ENCODE measurements at places on chromosomes 4 and X.

DNA sequence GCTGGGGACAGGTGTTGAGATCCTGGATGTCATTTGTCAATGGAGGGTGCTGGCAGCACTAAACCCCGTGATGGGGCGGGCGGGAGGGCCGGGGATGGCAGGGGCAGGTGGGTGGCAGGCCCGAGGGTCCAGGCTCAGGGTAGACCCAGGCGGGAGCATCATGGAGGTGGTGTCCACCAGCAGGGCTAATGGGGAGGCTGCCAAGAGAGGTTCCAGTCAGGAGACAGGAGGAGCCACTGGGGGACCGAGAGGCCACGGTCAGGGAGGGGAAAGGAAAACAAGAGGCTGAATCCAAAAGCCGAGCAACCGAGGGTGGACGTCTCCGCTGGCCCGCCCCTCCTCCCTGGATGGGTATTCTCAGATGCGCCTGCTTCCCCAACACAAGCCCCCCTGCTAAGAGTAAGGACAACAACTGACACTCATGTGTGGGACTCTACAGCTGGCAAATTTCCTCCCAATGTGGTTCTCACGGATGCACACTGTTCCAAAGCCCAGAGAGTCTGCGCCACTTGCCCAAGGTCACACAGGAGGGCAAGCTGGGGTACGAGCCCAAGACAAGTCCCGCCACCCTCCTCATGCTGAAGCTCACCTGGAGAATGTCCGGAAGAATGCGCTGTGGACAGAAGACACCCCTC lies 132.0 kb downstream of the CPZ start:
- H3K27ac ChIP-seq = no peak overlapping the region
- H3K27me3 ChIP-seq = no peaks in the 10 kb centered on the region
- no peaks in the 10 kb centered on the region for H3K4me1 ChIP-seq
- no peak overlapping the region for H3K4me3 ChIP-seq

DNA sequence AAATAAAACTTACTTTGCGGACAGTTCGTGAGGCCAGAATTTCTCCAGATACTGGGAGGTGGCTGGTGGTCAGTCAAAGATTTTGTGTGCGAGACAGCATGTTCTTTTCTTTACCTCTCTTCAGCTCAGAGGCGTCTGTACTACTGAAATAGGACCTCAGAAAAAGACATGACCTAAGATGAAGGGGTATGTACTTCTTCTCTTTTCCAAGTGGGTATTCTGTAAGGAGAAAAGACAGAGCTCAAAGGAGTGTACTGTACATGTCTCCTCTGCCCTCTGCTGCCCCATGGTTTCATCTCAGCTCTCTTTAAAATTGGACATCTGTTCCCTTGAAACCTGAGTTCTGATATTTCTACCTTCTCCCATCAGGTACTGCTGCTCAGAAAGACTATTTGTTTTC lies 38.1 kb downstream of the SEPTIN11 start:
- H3K4me3 ChIP-seq = no peak overlapping the region
- H3K4me1 ChIP-seq = peaks cover 76% of the 10 kb centered on the region
- H3K27ac ChIP-seq = no peak overlapping the region
- DNase-seq = no peak

- no peak overlapping the region for H3K4me3 ChIP-seq
- no peaks in the 10 kb centered on the region for H3K36me3 ChIP-seq
- no peak overlapping the region for H3K27ac ChIP-seq
- no peak for DNase-seq
- H3K4me1 ChIP-seq = peaks cover 7% of the 10 kb centered on the region
Observed at GRCh38 chrX:19347916-19348315, 4.2 kb downstream of the PDHA1 start.

GRCh38 chr4:156942991-156943390 lies 28.6 kb downstream of the PDGFC start:
- no peak overlapping the region for H3K4me3 ChIP-seq
- H3K27me3 ChIP-seq = no peaks in the 10 kb centered on the region
- H3K4me1 ChIP-seq = no peaks in the 10 kb centered on the region
- DNase-seq = no peak
- no peaks in the 10 kb centered on the region for H3K36me3 ChIP-seq

- H3K27ac ChIP-seq = peak overlapping the region; percentile 82
- H3K36me3 ChIP-seq = no peaks in the 10 kb centered on the region
- H3K4me1 ChIP-seq = peaks cover 32% of the 10 kb centered on the region
- DNase-seq = no peak
Observed at GRCh38 chr4:143183513-143184216, 1.1 kb upstream of the USP38 start.

DNA sequence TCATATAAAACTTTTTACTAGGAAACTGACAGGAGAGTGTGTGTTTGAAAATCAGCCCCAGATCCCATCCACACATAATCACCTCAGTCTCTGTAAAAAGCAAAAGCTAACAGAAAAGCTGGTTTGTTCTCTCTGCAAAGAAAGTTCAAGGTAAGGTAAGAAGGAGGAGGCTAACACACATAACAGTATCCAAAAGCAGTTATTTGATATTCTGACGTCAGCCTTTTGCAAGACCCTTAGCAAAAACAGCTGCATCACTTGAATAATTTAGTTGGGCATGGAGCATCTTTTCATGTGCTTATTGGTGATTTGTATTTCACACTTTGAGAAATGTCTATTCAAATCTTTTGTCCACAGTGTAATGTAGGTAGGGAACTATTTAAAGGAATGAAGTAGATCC lies 5.5 kb downstream of the TCEAL9 start:
- no peaks in the 10 kb centered on the region for H3K36me3 ChIP-seq
- DNase-seq = no peak
- H3K4me1 ChIP-seq = no peaks in the 10 kb centered on the region
- no peak overlapping the region for H3K27ac ChIP-seq
- no peaks in the 10 kb centered on the region for H3K27me3 ChIP-seq

DNA sequence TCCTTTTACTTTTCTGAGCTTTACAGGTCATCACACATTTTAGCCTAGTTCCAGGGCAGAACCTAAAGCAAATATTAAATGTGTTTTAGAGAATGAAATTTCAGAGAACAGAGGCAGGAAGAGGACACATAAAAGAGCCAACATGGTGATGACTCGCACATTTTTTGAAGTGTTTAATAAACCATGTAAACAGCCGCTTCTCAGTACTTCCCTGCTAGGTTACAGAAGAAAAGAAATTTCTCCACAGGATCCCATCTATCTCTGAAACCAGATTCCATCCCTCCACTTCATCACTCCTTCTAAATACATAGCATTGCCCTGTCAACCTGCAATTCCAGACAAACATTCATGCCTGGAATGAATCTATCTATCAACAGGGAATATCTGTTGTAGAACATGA lies 949.5 kb upstream of the PCDH7 start:
- H3K27ac ChIP-seq = no peak overlapping the region
- H3K27me3 ChIP-seq = no peaks in the 10 kb centered on the region
- DNase-seq = no peak
- H3K36me3 ChIP-seq = no peaks in the 10 kb centered on the region
- no peak overlapping the region for H3K4me3 ChIP-seq

GRCh38 chrX:131650637-131651410 lies 107.0 kb downstream of the OR13H1 start:
- no peaks in the 10 kb centered on the region for H3K4me1 ChIP-seq
- no peaks in the 10 kb centered on the region for H3K36me3 ChIP-seq
- H3K4me3 ChIP-seq = no peak overlapping the region
- no peaks in the 10 kb centered on the region for H3K27me3 ChIP-seq
- H3K27ac ChIP-seq = no peak overlapping the region

GRCh38 chr4:165343353-165344191 lies 16.1 kb downstream of the MSMO1 start:
- H3K4me3 ChIP-seq = no peak overlapping the region
- no peaks in the 10 kb centered on the region for H3K27me3 ChIP-seq
- H3K36me3 ChIP-seq = peaks cover 11% of the 10 kb centered on the region
- DNase-seq = no peak
- H3K4me1 ChIP-seq = no peaks in the 10 kb centered on the region

GRCh38 chr4:40178672-40179071 lies 18.2 kb upstream of the RHOH start:
- H3K4me3 ChIP-seq = no peak overlapping the region
- no peak for DNase-seq
- H3K36me3 ChIP-seq = no peaks in the 10 kb centered on the region

DNA sequence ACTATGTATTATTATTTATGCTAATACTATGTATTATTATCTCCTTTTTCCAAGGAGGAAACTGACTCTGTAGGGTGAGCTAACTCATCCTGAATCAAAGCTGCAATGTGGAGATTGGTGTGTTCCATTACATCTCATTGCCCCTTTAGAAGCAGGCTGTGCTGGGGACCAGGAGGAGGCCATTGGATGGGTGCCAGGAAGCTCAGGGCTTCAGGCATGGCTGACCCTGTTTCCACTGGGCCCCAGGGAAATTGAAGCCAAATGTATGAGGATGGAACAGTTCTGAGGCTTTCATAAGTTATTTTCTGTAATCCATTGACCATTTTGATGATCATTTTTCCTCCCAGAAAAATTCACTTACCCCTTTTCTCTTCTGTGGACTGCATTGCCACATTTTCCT lies 418.8 kb upstream of the ZFP42 start:
- no peak overlapping the region for H3K4me3 ChIP-seq
- no peak for DNase-seq
- H3K27ac ChIP-seq = no peak overlapping the region
- no peaks in the 10 kb centered on the region for H3K36me3 ChIP-seq

Measured in CD8-positive, alpha-beta memory T cell (primary cell).